Stimulated activated CD4-positive, alpha-beta T cell treated with anti-CD3 and anti-CD28 coated beads, TNF-alpha, amount 100 ng/mL, for 48 hours (primary cell): ENCODE measurements at places on chromosomes 11 and 22.

GRCh38 chr22:44287741-44288140, 25.0 kb downstream of the SHISAL1 start:
- DNase-seq, result no peak

- no peak for DNase-seq
Observed at GRCh38 chr11:60874421-60875365, 7.4 kb downstream of the ZP1 start.

GRCh38 chr22:48663297-48663696, 1164.4 kb downstream of the BRD1 start:
- DNase-seq, result no peak

GRCh38 chr11:27111896-27112295, 71.3 kb downstream of the BBOX1 start:
- no peak for DNase-seq

DNA sequence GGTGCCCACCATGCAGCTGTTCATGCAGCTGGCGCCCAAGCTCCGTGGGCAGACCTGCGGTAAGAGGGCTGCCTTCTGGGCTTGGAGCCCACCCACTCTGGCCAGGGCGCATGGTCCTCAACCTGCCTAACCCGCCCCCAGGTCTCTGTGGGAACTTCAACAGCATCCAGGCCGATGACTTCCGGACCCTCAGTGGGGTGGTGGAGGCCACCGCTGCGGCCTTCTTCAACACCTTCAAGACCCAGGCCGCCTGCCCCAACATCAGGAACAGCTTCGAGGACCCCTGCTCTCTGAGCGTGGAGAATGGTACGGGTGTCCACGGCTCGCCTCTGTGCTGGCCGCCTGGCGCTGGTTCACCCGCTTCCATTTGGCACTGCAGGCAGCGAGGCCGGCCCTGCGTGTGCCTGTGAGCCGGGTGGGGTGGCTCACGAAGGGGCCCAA, 11.0 kb downstream of the MUC5AC start:
- no peak for DNase-seq

DNA sequence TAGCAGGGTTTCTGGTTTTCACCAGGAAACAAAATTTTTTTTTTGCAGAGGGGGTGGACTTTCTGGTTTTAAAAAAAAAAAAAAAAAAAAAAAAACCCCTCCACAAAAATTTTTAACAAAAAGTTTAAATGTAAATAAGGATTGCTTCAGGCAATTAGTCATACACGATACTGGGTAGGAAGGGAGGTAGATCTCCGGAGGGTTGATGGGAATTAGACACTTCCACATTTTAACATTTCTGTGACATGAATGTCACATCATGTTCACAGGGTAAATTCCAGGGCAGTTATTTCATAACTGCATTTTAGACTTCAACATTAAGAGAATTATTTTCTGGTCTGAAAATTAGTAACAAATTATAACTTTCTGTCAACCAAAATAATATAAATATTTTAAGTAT, 15.9 kb downstream of the NUP98 start:
- no peak for DNase-seq

GRCh38 chr11:98572941-98573340, 447.8 kb upstream of the CNTN5 start:
- no peak for DNase-seq

GRCh38 chr11:109940816-109941215, 152.4 kb upstream of the ZC3H12C start:
- no peak for DNase-seq

DNA sequence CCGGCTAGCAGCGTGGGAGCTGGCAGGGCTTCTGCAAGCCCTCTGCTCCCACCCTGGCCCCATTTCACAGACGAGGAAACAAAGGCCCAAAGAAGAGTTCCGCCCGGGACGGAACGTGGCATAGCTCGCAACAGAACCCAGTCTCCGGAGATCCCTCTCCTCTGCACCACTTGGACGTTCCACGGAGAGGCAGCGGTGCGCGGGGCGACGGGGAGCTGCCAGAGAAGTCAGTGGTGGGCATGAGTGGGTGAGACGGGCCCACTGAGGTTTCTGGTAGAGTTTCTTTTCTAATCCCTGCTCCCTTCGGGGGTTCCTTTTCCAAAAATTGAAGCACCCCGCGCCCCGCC, 554 bp upstream of the NECTIN1 start:
- no peak for DNase-seq

DNA sequence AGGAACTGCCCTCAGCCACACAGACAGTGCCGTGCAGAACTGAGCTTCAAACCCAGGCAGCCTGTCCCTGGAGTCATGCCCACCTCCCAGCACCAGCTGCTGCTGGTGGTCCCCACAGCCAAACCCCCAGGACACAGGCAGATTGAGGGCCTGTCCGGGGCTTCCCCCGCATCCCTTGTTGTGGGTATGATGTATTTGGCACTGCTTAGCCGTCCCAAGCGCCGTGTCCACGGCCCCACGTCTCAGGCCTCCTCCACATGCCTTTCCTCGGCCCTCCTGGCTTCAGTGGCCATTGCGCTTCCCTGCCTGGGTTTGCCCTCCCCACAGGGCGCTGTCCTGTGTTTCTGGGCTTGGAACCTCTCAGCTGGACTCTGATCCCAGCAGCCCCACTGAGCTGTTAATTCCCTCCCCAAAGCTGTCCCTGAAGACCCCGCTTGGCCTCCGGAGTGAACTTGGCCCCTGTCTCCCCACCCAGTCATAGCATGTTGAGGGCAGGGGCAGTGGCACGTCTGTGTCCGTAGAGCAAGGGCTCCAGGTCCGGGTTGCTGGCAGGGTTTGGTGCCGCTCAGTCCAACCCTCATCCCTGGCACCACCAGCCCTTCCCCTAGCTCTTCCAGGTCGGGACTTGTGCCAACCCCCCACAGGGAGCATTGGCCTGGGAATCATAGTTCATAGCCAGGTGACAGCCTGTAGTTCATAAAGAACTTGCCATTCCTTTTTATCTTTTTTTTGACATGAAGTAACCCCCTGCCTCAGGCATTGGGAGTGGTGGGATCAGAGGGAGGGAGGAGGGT, 34.5 kb upstream of the TEF start:
- no peak for DNase-seq

GRCh38 chr11:74671520-74672196, 59.6 kb downstream of the CHRDL2 start:
- DNase-seq, result no peak

DNA sequence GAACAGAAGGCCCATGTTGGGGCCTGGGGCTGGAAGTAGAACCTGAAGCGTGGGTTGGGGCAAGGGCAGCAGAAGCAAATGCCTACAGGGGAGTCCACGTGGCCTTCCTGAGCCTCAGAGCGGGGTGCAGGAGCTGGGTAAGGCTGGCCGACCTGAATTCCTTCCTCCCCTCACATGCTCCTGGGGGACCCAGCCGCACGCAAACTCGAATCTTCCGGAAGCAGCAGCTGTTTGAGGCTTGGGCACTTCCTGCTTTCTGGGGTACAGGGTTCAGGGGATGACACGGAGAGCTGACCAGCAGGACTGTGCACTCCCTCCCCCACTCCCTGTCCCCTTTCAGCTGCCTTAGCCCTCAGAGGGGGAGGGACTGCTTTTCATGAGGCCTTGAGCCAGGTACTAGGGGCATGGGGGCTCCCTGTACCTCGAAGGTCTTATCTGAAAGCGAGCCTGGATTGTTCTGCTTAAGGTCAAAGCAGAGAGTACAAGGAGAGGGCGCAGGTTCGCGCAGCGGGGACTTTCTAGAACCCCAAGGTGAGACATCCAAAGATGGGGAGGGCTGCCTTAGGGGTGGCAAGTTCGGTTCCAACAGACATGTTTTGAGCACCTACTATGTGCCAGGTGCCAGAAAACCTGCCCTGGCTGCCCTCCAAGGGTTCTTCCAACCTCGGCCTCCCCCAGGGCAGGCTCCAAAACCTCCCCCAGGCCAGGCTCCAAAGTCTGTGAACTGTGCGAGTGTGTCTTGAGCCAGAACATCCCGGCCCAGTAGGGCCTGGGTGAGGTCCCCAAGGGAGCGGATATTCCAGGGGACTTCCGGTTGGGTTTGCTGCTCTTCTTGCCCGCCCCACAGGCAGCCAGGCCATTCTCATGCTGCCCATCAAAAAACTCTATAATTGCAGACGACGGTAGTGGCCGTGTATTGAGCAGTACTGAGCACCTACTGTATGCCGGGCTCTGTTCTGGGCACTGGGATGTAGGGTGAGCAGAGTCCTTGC, 1.7 kb downstream of the NCF4 start:
- no peak for DNase-seq

DNA sequence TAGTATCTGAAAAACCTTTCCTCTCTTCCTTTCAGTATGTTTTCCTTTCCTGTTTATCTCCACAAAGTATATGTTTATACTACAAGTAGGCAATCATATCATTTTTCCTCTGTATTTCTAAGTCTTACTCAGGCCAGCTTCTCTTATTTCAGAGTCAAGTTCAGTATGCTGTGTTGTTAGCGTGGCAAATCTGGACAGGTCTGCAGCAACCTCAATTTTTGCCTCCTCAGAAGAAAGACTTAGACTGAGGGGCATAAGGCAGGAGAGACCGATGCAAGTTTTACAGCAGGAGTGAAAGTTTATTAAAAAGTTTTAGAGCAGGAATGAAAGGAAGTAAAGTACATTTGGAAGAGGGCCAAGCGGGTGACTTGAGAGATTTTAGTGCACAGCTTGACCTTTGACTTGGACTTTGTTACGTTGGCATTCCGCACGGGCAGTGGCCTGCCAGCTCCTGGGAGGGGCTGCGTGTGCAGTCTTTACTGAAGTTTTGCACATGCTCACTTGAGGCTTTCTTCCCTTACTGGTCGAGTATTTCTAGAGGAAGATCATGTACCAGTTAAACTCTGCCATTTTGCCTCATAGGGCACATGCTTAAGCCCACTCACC, 343.2 kb downstream of the NTM start:
- no peak for DNase-seq

GRCh38 chr11:66084821-66085475, 14.9 kb downstream of the PACS1 start:
- DNase-seq, result no peak

DNA sequence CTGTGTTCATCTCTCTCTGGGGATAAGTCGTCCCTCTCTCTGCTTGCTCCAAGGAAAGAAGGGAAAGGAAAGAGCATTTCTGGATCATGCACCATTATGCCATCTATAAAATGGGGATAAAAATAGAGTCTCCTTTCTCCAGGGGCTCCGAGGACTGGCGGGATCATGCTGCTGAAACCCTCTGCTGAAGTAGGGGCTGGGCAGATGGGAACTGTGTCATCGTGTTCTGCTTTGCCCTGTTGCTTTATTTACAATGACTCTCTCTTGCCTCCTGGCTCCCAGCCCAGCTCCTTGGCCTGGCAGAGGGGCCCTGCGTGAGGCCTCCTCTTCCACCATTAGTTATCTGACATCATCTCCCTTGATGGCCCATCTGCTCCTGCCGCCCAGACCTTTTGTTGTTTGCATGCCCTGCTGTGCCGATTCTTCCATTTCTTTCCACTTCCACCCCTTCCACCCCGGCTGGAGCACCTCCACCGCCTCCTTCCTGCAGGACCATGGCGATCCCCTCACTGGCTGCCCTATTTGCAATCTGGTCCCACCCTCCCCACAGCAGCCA, 200.9 kb downstream of the MYO18B start:
- DNase-seq, result no peak

- no peak for DNase-seq
Observed at GRCh38 chr22:34036931-34037330, 116.7 kb upstream of the LARGE1 start.

- DNase-seq, result no peak
Observed at GRCh38 chr11:111631024-111631665, 28.9 kb downstream of the SIK2 start.

DNA sequence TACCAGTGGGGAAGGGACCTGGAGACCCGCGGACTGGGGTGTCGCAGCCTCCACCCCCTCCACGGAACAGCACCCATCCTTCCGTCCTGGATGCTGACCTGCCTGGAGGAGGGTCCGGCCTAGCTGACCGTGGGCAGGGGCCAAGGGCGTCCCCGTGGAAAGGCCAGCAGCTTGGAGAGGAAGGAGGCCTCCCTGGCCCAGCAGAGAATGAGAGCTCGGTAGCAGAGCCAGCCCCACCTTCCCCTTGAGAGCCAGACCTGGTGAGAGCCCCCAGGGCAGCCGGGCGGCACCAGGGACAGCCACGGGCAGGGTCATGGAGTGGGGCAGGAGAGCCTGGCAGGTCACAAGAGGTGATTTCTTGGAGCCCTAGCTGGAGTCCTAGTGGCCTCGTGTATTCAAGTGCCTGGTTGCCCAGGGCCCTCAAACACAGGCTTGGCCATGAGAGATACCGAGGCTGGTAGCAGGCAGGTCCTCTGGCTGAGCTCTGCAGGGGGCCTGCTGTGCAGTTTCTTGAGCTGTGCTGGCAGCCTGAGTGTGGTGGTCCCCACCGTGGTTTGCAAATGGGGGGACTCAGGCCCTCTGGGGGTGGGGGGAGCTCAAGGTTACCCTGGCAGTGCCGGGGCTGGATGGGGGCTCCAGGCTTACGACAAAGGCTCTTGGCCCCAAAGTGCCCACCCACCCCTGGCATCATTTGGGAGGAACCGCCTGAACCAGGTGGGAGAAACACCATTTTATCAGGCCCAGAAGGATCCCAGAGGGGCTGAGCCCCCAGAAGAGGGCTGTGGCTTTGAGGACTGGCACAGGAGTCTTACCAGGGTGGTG, 7.6 kb downstream of the TSPAN32 start:
- DNase-seq, result no peak

DNA sequence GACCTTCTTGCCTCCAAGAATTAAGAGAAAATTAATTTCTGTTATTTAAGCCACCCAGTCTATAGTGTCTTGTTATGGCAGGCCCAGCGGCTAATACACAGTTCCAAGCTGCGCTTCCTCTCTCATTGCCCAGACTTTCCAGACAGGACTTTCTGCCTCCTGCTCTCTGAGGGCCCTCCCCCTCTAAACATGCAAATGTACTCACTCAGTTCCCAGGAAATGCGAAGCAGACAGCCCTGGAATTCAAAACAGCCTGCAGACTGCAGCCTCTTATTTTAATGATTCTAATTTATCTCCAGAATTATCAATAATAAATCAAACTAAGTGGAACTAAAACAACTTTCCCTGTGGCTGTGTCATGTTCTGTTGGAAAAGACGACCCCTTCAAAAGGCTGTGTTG, 115.5 kb upstream of the ISX start:
- no peak for DNase-seq
